ENCODE measurements at places on chromosomes 5 and 9. TPM values are rescaled to one million over a fixed set of nuclear protein-coding genes. Genes with fewer than 3 reads are reported as not detected.
A peak's percentile ranks its signal among the peaks of the same experiment; 100 is the strongest.

Gene SREK1
- 47.6 TPM for polyA plus RNA-seq

- DNase-seq = no peak
Measured at GRCh38 chr5:173796721-173797495, 91.2 kb upstream of the CPEB4 start.

DNA sequence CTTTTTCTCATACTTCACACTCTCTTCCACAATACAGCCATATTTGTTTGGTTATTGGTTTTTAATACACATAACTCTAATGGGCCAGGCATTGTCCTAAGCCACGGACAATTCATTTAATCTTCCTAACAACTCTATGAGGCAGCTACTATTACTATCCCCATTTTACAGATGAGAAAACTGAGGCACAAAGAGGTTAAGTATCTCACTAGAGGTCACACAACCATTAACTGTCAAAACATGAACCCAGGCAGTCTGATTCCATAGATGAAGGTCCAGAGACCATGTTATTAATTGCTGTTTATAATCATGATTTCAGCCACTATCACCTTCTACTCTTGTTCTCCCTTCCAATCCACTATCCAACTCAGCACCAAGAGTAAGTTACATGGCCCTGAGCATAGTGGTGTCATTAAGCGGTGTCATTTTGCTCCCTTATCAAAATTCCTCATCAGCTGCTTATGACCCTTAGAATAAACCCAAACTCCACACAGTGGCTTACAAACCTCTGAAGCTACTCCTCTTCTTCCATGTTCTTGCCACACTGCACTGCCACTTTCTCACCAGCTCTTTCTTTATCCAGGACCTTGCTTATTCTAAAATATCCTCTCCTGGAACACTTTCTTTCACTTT lies 22.7 kb downstream of the CLINT1 start:
- no peak for DNase-seq

Gene SAXO1
- polyA plus RNA-seq = not detected

DNA sequence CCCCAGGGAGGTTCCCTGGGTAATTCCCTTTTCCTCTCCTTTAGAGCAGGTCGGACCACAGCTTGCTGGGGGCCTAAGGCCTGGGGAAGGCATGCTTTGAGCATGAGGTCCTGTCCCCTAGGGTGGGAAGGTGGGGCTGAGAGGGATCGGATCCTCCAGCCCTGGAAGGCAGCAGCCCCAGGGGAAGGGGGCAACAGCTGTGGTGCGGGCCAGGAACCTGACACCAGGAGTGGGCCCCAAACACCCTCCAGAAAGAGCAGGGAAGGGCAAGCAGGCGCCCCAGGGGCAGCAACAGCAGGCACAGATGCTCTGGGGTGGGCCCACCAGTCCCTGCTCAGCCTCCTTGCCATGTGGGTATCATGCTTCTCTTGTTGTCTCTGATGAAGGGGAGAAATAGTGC lies 3.2 kb upstream of the CORO2A start:
- no peak for DNase-seq

DNA sequence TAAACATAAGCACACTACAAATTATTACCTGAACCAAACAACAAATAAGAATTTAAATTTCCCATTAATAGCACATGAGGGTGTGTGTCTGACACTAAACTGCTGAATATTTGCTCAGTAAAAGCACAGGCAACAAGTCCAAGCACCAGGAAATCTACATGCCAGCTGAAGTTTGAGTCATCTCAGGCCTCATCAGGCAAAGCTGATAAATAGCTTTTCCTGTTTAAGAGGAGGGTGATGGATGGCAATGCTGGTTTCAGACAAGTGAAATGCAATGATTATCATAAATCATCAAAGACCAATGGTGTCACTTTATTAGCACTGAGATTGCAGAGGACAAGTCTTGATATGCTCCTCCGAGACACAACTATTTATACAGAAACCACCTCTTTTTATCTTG lies 1668.0 kb upstream of the C9orf72 start:
- DNase-seq = no peak

Gene PAEP
- not detected for polyA plus RNA-seq

Gene SPINK13
- polyA plus RNA-seq = not detected

Gene CDHR2
- not detected for polyA plus RNA-seq

- no peak for DNase-seq
Measured at GRCh38 chr5:33275921-33276627, 164.7 kb upstream of the TARS1 start.

Gene ACSL6
- 0.06 TPM for polyA plus RNA-seq

DNA sequence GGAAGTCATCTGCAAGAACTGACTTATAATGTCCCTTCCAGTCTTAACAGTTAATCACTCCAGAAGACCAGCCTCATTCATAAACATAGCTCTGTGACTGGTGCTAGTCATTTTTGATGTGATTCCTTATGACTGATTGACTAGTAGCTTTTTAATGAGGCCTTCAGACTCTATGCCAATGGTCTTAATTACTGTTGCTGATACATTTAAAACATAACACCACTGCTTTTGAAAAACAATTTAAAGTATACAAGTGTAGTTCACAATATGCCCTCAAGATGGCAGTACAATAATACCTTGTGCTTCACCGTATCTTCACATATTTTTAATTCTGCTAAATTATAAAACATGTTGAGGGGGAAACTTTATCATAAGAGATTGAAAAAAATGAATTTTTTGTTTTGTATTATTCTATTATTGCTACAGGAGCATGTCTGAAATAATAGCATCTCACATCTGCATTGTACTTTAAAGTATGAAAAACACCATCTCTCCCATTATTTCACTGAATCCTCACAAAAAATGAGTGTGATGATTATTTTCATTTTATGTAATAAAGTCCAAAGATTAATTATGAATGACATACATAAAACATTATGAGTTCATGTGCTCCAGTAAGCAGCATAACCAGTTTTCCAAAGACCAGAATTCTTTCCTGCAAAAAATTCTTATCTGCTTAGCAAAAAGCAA lies 55.2 kb upstream of the SHISAL2B start:
- peak; percentile 7 for DNase-seq

- no peak for DNase-seq
Measured at GRCh38 chr5:137891849-137892248, 2.6 kb downstream of the PKD2L2 start.

- DNase-seq = no peak
Measured at GRCh38 chr9:4892501-4893194, 92.4 kb upstream of the JAK2 start.

- DNase-seq = no peak
Measured at GRCh38 chr5:38104497-38105230, 153.7 kb upstream of the EGFLAM start.

Gene CARTPT
- polyA plus RNA-seq = not detected

DNA sequence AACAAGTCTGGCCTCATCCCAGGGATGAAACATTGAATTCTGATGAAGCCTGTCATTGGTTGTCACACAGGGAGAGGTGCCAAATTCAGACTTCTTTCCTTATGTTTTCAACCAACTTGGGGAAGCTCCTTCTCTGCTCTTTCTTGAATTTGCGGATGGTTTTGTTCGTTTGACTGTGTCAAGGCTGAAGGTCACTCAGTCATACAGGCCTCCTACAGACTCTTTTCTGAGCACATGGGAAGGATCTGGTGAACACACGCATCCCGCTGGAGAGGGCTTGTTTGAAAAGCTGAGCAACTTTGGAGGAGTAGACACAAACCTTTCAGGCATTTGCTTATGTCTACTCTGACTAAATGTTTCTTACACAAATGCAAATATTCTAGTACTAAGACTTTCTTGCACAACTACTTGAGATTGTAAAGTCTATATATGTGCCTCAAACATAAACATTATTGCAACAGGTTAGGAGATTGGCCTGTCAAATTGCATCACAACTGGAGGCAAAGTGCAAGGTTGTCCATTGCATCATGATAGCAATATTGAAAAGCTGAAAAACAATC lies 151.5 kb upstream of the NR3C1 start:
- DNase-seq = no peak

DNA sequence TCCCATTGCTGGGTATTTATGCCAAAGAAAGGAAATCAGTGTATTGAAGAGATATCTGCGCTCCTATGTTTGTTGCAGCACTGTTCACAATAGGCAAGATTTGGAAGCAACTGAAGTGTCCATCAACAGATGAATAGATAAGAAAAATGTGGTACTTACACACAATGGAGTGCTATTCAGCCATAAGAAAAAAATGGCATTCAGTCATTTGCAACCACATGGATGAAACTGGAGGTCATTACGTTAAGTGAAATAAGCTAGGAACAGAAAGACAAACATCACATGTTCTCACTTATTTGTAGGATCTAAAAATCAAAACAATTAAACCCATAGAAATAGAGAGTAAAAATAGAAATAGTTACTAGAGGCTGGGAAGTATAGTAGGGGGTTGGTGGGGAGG lies 1133.1 kb upstream of the ACO1 start:
- DNase-seq = no peak

DNA sequence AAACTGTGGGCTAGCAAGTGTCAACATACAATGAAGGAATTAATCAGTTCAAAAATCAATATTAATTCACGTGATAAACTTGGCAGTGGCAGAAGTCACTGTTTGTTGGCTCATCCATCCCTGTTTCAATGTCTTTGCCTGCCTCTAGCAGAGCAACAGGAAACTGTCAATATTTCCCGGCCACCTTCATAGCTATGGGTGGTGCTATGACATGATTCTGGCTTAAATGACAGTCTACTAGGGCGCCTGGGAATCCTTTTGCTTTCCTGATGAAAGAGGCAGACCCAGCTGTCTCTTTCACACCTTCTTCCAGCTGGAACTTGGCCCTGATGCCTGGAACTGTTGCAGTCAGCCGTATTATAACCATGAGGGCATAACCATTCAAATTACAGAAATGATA lies 72.1 kb upstream of the DNAH5 start:
- no peak for DNase-seq

GRCh38 chr9:115651461-115651860 lies 502.1 kb upstream of the PAPPA start:
- DNase-seq = no peak

DNA sequence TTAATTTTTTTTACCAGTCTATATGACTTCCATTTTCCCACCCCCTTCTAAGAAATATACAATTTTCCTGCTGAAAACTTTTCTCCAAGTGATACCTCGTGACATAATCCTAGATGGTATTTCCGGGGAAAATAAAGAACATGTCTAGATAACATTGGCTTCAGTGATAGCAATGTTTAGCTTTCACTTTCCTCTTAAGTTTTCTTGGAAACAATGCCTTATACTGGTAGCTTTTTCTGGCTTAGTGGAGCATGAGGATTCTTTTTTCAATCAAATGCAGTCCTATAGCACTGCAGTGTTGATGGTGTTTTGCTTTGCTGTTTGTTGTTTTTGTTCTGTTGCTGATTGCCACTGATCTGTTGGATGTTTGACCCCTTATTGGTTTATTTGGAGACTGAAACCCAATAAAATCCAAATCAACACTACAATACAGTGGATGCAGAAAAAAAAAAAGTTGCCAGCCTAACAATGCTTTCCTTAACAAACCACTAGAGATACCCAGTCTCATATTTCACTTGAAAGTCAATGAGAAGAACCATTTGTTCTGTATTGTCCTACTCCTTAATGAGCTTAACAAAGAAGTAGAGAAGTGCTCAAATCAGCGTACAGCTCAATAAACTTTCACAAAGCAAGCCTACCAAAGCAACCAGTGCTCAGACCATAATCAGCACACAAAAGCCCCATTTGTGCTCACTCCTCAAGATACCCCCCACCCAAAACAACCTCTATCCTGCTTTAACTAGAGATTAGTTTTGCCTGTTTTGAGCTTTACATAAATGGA lies 74.2 kb upstream of the GRAMD2B start:
- no peak for DNase-seq

- no peak for DNase-seq
Measured at GRCh38 chr5:72845889-72846288, 29.4 kb downstream of the TNPO1 start.

DNA sequence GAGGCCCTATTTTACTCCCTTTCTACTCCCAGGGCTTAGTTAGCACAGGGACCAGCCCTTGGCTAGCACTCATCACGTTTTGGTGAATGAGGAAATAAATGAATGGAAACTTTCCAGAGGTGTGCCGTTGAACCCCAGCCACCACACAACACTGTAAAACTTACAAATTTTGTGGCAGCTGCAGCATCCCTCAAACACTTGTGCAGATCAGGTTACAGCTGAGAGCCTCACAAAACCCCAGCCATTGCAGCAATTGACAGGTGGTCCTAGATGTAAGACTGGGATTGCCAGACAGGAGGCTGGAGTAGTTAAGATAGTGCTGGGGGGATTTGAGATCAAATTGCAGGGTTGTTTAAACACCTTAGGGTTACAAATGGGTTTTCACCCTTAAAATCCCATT lies 482.2 kb upstream of the KIF2A start:
- DNase-seq = no peak

GRCh38 chr9:101299901-101300300 lies 84.9 kb downstream of the BAAT start:
- DNase-seq = no peak

DNA sequence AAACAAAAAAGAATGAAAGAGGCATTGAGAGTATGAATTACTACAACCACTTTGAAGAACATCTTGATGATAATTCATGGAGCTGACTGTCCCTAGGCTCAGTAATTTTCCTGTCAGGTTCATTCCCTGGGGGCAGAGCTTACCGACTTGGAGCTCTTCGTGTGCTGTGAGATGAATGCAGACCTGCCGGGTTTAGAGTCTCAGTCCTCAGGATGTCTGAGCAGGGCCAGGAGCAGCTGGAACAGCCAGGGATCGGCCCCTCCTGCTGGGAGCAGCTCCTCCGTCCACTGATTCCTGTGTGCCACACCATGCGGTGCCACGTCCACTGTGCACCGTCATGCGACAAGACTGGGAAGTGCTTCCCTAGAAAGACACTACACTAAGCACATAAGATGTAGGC lies 62.2 kb upstream of the SPIN1 start:
- no peak for DNase-seq

Gene SPINK6
- 0.79 TPM for polyA plus RNA-seq

Data from A549 (cell line).